ENCODE measurements at places on chromosomes 5 and 9.

GRCh38 chr9:74570879-74571512, 73.9 kb downstream of the RORB start:
- peak; percentile 48 for DNase-seq

DNA sequence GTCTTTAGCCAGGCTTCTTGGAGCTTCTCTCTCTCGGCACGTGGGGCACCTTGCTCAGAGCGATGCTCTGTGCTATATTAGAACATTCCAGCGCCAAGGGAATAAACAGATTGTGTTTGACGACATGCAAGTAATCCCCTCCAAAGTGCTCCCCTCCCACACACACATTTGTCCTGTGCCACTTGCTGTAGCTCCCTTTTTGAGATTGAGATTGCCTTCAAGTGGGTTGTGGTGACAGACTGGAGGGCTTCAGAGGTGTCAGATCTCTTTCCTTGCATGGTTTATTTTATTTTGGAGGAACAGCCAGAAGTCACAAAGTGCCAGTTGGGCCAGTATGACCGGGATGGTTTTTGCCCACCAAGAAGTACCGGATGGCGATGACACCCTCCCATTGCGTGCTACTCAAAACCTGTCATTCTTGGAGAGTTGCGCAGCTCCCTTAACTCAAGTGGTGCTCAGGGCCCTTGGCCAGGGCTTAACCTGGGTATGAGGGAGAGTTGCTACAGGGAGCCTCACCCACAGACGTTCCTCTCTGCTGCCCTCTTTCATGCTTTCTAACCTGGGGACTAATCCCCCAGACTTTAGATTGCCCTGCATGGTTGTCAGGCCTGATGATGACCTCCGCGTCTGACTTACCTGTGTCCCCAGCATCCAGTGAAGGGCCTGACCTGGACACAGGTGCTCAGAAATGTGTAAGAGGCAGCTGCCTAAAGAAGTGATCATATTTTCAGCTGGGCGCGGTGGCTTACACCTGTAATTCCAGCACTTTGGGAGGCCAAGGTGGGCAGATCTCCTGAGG, 18.8 kb upstream of the RPL26L1 start:
- no peak for DNase-seq

- peak; percentile 82 for DNase-seq
These were observed 3.8 kb downstream of the FAM219A start for GRCh38 chr9:34454571-34455065.

DNA sequence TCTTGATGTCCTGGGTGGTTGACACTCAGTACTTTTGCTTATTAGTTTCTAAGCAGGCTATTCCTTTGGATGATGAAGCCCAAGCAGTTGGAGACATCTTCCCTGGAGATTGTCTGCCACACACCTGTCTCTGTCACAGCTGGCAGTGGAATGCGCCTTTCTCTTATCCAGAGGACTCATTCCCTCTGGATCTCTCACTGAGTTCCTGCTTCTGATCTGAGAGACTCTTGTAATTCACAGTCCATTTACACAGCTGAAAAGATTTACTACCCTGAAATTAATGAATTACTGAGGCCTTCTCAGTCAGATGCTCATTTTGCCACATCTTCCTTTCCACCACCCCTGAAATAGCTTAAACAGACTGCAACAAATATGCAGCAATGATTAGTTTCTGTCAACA, 15.9 kb downstream of the TAL2 start:
- DNase-seq = no peak

DNA sequence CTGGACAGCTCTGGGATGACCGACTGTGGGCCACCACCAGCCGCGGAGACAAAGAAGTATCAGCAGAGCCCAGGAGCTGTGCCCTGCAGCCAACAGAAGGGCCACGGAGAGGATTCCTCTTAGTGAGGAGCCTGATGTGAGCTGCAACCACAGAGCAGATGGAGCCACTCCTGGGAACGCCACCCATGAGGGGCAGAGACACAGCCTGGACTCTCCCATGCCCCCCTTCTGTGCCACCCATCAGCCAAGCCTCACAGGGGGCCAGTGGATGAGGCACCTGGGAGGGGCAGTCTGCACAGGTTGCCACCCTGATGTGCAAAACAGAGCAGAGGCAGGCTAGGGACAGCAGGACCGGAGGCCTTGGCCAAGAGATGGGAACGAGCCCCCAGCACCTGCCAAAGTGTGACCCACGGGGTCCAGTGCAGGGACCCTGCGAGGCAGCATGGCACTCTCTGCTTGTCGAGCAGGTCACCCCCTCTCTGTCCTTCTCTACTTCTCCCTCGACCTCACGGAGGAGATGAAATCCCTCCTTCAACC, 380.7 kb upstream of the IRX1 start:
- no peak for DNase-seq

DNA sequence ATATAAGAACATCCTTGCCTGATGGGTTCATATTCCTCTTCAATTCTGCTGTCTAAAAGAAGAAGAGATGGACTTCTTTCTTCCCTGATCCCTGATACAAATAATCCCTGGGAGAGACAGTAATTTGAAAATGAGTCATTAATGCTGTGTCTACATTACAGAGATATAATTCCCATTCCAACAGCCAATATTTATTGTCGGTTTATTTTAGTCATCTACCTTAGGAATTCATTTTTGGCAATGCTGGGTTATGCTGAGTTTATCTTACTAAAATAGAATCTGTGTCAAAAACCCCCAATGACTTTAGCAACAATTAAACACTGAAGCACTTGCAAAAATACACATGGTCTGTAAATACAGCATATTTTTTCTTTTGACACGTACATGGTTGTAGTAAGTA, 23.9 kb downstream of the ZNF474 start:
- DNase-seq = peak; percentile 76

- no peak for DNase-seq
These were observed 11.8 kb upstream of the ADAMTS2 start for GRCh38 chr5:179357031-179357430.

- DNase-seq = peak; percentile 48
These were observed 459.7 kb downstream of the BNC2 start for GRCh38 chr9:16410601-16411280.

DNA sequence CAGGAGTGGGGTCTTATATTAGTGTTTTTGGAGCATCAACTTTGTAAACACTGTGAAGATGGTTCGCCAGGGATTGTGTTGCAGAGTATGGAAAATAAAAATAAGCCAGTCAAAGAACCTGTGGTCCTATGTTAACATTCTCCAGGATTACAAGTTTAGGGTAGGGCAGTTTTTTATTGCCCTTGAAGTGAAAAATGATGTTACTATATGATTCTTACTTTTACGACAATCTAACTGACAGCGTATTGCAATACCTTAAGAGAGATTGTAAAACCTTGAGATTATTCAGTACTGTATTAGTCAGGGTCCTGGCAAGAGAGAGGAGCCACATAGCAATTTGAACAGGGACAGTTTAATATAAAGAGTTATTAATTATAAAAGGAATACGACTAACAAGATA, 144.7 kb upstream of the ZNF608 start:
- DNase-seq = no peak

- DNase-seq = no peak
These were observed 457 bp downstream of the UGCG start for GRCh38 chr9:111896942-111897600.

DNA sequence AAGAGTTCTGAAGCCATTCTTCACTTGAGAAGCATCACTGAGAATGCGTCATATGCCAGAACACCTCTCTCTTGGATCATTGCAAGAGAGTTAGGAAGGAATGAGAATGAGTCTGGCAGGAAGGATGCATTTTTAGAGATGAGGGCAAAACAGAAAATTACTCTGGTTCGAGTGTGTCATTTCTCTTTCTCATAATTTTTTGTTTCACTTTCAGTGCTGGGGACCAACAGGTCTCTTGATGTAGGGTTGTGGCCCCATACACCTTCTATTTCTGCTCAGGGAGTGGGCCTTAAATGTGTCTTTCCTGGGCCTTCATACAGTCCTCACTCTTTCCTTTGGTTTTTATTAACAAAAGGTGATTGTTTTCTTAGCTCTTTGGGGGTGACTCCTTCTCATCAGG, 302.4 kb downstream of the NR3C1 start:
- DNase-seq = no peak

DNA sequence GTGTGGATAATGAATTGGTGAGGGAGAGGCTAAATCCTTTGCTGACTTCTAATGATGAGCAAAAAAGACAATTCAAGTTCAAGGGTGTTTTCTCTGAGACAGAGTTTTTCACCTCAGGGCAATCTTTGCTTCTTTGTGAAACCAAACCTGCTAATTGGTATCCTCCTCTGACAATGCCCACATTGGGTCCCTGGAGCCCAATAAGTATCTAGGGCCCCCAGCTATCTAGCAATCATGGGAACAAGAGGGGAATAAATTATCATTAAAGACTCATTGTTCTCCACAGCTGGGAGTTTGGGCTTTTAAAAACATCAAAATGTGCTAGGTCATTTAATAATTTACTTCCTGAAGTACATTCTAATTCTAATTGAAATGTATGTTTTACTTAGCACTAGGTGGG, 227.3 kb downstream of the TMEM167A start:
- DNase-seq = no peak

DNA sequence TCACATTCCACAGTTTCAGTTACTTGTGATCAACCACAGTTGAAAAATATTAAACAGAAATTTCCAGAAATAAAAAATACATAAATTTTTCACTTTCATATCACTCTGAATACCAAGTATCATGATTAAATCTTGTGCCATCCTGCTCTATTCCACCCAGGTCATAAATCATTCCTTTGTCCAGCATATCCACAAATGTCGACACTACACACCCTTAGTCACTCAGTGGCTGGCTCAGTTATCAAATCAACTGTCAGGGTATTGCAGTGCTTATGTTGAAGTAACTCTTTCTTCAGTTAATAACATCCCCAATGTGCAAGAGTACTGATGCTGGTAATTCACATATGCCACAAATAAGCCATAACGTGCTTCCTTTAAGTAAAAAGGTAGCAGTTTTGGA, 115.7 kb downstream of the FBXL17 start:
- peak; percentile 9 for DNase-seq

DNA sequence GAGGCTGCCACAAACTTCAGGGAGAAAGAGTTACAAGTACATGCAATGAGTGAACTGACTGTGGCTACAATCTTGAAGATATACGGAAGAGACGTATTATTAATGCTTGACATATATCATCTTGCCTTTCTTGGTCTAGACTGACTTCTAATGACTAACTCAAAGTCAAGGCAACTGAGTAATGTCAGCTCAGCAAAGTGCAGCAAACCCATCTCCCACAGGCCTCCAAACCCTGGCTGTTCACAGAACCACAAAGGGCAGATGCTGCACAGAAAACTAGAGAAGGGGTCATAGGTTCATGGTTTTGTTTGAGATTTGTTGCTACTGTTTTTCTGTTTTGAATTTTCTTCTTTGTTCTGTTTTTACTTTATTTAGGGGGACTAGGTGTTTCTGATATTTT, 21.0 kb downstream of the IL7R start:
- no peak for DNase-seq

All from bronchial epithelial cell (primary cell).